Lower lobe of right lung (tissue), 2 donors: ENCODE measurements at places on chromosomes 5 and 9. TPM values are rescaled to one million over a fixed set of nuclear protein-coding genes. Genes with fewer than 3 reads are reported as not detected.
A peak's percentile ranks its signal among the peaks of the same experiment; 100 is the strongest.

FAM78A gene
- total RNA-seq = 18.3 TPM

MYORG gene
- 4.8 TPM for total RNA-seq

EPB41L4A gene
- 44.8 TPM for total RNA-seq

RUSC2 gene
- 23.6 TPM for total RNA-seq

RAI14 gene
- 66.8 TPM for total RNA-seq

SLC31A1 gene
- total RNA-seq = 48.4 TPM

LPCAT1 gene
- 475 TPM for total RNA-seq

IL9 gene
- not detected for total RNA-seq

PCDHB16 gene
- 2.6 TPM for total RNA-seq

SPATA31E1 gene
- total RNA-seq = not detected

GRCh38 chr5:88727705-88728313 lies 155.2 kb downstream of the MEF2C start:
- no peak overlapping the region for H3K4me3 ChIP-seq
- peaks cover 9% of the 10 kb centered on the region for H3K4me1 ChIP-seq
- no peak overlapping the region for H3K27ac ChIP-seq

DNA sequence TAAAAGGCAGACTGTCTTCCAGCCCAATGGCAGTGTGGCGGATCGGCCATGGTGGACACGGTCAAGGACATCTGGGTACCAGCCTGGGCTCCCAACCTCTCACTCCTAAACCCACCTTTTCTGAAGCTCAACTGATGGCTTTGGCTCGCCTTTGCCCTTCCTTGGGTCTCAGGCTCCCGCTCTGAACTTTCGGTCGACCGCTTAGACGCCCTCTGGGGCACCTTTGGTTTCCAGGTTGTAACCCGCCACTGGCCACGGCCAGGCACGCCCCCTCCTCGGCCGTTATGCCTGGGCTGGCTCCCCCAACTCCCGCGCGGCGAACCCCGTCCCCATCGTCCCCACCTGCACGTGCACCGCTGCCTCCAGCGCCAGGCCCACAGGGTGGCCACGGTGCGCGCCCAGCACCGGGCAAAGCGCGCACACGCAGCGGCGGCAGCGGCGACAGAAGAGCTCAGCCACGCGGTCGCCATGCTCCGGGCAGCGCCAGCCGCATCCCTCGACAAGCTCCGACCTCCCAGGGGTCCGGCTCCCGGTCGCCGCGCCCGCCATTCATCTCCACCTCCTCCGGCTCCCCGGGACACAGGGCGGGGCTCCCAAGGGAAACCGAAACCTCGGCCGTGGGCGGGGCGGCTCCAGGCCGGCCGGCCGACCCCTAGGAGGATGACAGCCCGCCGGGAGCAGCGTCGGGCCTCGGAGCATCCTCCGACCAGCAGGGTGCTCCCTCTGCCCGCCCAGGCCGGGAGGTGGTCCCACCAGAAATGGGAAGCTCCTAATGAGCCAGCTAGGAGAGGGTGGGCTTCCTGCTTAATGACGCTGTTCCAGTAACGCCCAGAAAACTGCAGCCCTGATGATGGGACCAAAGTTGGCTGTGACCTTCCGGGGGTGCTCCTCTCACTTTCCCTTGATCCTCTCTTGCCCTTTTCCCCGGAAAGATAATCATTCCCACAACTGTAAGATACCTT lies at the start of gene TRIM14:
TSS of gene TRIM14 (minus strand) at position 583 of the 962 bp plus-strand sequence. CDS start at position 549, 34 bp downstream.
- peak; percentile 91 for DNase-seq
- peaks cover 52% of the 10 kb centered on the region for H3K4me1 ChIP-seq
- H3K27ac ChIP-seq = peak within 1 kb of the TSS; percentile 83
- H3K4me3 ChIP-seq = peak within 1 kb of the TSS; percentile 78

DNA sequence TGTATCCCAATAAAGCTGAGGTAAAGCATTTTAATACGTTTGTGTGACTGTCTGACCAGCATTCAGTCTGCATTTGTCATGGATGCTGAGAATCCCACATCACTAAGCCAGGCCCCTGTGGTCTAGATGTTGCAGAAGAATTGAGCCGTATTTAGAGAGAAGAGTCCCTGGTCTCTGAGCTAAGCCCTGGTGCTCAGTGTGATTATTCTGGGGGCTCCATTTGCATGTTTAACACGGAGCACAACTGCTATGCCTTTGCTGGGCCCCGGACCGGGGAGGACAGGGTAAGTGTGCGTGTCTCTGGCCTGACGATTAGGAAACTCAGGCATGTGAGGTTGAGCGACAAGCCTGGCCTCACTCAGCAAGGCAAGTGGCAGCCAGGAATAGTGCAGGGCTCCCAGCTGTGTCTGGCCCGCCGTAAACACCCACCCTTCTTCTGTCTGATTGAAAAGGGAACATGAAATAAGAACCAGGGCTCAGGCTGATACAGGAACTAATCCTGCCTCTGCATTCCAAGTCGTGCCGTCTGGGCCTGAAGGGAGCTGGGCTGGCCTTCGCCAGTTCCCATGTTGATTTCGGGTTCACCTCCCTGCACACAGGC lies 22.3 kb downstream of the FAM78A start:
- H3K27me3 ChIP-seq = no peaks in the 10 kb centered on the region
- peak; percentile 71 for DNase-seq
- peaks cover 5% of the 10 kb centered on the region for H3K36me3 ChIP-seq
- peaks cover 43% of the 10 kb centered on the region for H3K4me1 ChIP-seq

GRCh38 chr9:34559624-34560455 lies 29.7 kb downstream of the CNTFR start:
- H3K27ac ChIP-seq = no peak overlapping the region
- H3K36me3 ChIP-seq = no peaks in the 10 kb centered on the region
- peaks cover 19% of the 10 kb centered on the region for H3K4me1 ChIP-seq
- DNase-seq = no peak
- no peak overlapping the region for H3K4me3 ChIP-seq
- peaks cover 42% of the 10 kb centered on the region for H3K27me3 ChIP-seq

DNA sequence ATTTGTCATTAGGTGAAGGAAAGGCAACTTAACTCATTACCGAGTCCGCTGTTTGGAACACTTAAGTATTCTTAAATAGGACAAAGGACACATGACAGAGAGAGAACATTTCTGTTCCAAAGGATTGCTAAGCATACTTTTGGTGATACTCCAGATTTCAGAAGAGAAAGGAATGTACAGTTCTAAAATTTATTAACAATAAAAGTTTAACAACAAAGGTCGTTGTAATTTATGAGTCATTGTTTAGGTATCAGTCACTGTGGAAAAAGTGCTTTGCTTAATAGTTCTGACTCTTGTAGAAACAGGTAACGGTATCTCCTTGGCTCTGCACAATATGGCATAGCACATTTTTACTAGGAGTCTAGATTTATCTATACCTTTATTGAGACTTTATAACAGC lies 36.3 kb upstream of the PAM start:
- no peak overlapping the region for H3K4me3 ChIP-seq
- no peak overlapping the region for H3K27ac ChIP-seq
- H3K36me3 ChIP-seq = no peaks in the 10 kb centered on the region
- no peaks in the 10 kb centered on the region for H3K27me3 ChIP-seq
- no peak for DNase-seq

DNA sequence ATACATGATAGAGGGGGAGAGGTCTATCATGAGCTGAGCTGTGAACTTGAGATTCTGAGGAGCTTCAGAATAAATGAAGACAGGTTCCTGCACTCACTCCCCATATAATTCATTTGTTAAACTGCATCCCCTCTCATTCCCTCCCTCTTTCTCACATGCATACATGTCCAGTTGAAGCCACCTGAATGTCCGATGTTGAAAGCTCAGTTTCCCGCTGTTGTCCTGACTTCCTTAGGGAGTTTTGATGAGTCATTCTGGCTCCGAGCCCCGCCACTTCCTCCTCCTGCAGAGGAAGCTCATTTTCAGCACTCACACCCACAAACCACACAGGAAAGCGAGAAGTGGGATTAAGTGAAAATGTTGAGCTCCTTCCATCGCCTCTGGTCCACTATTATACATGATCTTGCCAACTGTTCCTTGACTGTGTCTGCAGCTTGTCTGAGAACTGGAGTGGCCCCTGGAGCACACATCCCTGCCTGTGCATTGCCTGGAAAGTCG lies 121.2 kb downstream of the CEMIP2 start:
- H3K27ac ChIP-seq = peak overlapping the region; percentile 27
- peak; percentile 81 for DNase-seq
- H3K36me3 ChIP-seq = no peaks in the 10 kb centered on the region
- peaks cover 37% of the 10 kb centered on the region for H3K4me1 ChIP-seq

DNA sequence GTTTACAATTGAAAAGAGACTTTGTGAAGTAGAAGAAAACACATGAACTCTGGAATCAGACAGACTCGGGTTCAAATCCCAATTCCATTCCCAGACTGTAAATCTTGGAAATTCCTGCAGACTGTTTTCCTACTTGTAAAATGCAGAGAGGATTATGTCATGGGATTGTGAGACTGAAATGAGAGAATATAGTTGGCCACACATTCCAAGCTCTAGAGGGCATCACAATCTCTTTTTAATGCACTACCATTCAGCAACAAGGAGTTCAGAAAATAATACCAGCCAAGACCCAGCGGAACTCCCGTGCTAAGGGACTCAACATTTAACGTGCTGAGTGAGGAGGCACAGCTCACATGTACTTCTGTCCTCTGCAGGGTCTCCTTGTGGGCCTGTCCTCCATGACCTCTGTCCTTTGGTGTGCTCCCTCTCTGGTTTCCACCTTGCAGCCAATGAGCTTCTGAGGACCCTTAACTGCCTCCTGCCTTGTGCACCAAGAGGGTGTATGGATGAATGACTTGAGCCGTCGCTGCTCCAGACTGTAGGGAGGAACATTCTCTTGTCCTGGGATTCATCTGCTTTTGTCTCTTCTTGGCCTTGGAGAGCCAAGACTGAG lies 263.5 kb downstream of the NTRK2 start:
- DNase-seq = no peak
- no peaks in the 10 kb centered on the region for H3K36me3 ChIP-seq
- no peak overlapping the region for H3K27ac ChIP-seq

- no peaks in the 10 kb centered on the region for H3K27me3 ChIP-seq
- H3K4me1 ChIP-seq = no peaks in the 10 kb centered on the region
- H3K36me3 ChIP-seq = no peaks in the 10 kb centered on the region
- DNase-seq = no peak
- no peak overlapping the region for H3K27ac ChIP-seq
Measured at GRCh38 chr5:68505917-68506860, 290.6 kb downstream of the PIK3R1 start.

DNA sequence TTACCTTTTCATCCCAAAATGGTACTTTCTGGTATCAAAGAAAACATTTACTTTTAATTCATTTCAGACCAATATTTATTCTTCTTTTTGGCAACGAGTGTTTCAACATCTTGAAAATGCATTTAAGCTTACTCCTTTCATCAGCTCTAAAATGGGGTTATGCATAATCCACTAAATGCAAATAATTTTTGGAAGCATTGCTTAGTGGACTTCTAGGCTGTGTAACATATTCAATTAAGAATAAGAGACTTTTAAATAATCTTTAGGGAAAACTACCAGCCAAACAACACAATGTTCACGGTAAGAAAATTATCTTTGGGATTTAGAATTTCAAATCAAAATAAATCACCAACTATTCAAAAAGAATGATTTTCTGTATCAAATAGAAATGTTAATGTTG lies 118.2 kb downstream of the ADAMTS6 start:
- DNase-seq = no peak
- no peaks in the 10 kb centered on the region for H3K36me3 ChIP-seq
- H3K27me3 ChIP-seq = no peaks in the 10 kb centered on the region
- no peak overlapping the region for H3K4me3 ChIP-seq
- H3K4me1 ChIP-seq = no peaks in the 10 kb centered on the region
- H3K27ac ChIP-seq = no peak overlapping the region

DNA sequence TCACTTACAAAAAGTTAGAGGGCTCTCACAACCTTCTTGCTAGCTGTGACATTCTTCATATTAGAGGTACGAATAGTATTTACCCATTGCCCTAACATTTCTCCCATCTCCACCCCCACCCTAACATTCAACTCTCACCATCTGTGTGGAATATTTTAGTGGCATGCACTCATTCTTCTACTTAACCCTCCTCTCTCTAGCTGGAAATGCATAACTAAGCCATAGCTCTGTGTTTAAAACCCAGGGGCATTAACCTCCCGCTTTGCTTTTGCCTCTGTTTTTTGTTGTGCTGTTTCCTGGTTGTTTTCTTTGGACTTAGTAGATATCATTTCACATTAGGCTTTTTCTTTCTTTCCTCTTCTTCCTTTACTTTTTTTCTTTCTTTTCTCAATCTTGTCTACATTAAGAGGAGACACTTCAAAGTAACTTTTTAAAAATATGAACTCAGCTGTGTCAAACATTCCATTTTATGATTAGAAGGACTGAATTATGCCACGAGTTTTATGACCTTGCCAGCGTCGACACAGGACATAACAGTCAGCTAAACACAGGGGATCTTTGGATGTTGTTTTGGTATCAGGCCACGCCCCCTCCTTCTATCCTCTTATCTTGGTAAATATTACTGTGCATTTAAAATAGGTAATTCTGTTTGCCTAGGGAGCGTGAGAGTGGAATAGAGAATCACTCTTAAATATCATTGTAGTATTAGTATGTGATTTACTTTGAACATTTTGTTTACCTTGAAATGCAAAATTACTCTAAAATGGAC lies 236.0 kb downstream of the CD180 start:
- H3K27me3 ChIP-seq = no peaks in the 10 kb centered on the region
- no peaks in the 10 kb centered on the region for H3K36me3 ChIP-seq
- H3K27ac ChIP-seq = no peak overlapping the region
- DNase-seq = no peak
- H3K4me3 ChIP-seq = peak overlapping the region; percentile 43

DNA sequence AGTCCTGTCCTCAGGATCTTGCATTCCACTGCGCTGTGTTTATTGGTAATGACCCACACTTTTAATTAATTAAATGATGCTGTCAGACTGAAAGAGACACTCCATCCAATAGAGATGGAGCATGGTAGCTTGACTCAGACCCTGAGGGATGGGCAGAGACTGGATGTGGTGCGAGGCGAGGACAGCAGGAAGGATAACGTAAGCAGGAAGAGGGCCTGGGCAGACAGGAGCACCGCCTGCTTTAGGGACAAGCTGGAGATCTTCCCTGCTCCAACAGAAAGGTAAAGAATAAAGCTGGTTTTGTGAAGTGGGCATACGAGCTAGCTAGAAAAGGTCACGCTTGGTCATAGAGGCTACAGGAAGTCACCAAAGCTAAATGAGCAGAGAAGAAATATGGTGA lies 3.6 kb upstream of the DOCK8 start:
- no peaks in the 10 kb centered on the region for H3K27me3 ChIP-seq
- DNase-seq = no peak
- H3K4me3 ChIP-seq = no peak overlapping the region
- H3K4me1 ChIP-seq = peaks cover 49% of the 10 kb centered on the region

GRCh38 chr5:41270423-41271251 lies 57.3 kb upstream of the C6 start:
- no peak overlapping the region for H3K27ac ChIP-seq
- no peaks in the 10 kb centered on the region for H3K27me3 ChIP-seq
- H3K36me3 ChIP-seq = no peaks in the 10 kb centered on the region
- H3K4me1 ChIP-seq = no peaks in the 10 kb centered on the region
